ENCODE measurements at places on chromosomes 4 and X.

DNA sequence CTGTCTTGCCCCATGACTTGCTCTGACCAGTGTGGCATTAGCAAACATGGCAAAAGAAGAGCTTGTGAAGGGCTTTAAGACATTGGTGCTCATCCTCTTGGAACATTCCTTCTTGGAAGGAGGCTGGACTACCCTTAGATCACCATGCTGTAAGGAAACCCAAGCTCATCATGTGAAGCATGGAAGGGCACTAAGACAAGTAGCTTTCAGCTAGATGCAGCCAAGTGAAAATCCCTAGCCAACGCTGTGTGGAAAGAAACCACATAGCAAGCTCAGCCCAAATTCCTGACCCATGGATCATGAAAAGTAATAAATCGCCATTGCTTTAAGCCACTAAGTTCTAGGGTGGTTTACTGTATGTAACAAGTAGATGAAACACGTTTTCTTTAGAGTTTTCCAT is 12.4 kb upstream of the PACRGL start:
- no peaks in the 10 kb centered on the region for H3K36me3 ChIP-seq
- peaks cover 8% of the 10 kb centered on the region for H3K27me3 ChIP-seq
- no peak overlapping the region for H3K4me3 ChIP-seq
- no peak for DNase-seq
- H3K27ac ChIP-seq = no peak overlapping the region

GRCh38 chr4:81635739-81636138 is 164.0 kb upstream of the RASGEF1B start:
- H3K27ac ChIP-seq = peak overlapping the region; percentile 79
- H3K27me3 ChIP-seq = no peaks in the 10 kb centered on the region
- H3K4me3 ChIP-seq = no peak overlapping the region
- peak; percentile 36 for DNase-seq
- no peaks in the 10 kb centered on the region for H3K36me3 ChIP-seq

DNA sequence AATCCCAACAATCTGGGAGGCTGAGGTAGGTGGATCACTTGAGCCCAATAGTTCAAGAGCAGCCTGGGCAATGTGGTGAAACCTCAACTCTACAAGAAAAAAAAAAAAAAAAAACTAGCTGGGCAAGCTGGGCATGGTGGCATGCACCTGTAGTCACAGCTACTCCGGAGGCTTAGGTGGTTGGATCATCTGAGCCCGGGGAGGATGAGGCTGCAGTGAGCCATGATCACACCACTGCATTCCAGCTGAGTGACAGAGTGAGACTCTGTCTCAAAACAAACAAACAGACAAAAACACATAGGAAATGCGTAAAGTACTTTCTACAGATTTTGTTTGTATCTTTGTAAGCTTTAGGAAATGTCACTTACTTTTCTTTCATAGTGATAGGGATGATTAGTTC is 307.2 kb upstream of the NR3C2 start:
- H3K36me3 ChIP-seq = no peaks in the 10 kb centered on the region
- DNase-seq = no peak
- H3K4me3 ChIP-seq = no peak overlapping the region
- H3K27me3 ChIP-seq = no peaks in the 10 kb centered on the region
- H3K27ac ChIP-seq = no peak overlapping the region

- peaks cover 2% of the 10 kb centered on the region for H3K4me1 ChIP-seq
- no peak for DNase-seq
- H3K36me3 ChIP-seq = peaks cover 3% of the 10 kb centered on the region
- no peak overlapping the region for H3K27ac ChIP-seq
- no peak overlapping the region for H3K4me3 ChIP-seq
These were observed 71.1 kb upstream of the ZCCHC13 start for GRCh38 chrX:74232859-74233258.

- H3K27me3 ChIP-seq = peaks cover 10% of the 10 kb centered on the region
- no peak for DNase-seq
These were observed 319.1 kb upstream of the KLF3 start for GRCh38 chr4:38344929-38345328.

DNA sequence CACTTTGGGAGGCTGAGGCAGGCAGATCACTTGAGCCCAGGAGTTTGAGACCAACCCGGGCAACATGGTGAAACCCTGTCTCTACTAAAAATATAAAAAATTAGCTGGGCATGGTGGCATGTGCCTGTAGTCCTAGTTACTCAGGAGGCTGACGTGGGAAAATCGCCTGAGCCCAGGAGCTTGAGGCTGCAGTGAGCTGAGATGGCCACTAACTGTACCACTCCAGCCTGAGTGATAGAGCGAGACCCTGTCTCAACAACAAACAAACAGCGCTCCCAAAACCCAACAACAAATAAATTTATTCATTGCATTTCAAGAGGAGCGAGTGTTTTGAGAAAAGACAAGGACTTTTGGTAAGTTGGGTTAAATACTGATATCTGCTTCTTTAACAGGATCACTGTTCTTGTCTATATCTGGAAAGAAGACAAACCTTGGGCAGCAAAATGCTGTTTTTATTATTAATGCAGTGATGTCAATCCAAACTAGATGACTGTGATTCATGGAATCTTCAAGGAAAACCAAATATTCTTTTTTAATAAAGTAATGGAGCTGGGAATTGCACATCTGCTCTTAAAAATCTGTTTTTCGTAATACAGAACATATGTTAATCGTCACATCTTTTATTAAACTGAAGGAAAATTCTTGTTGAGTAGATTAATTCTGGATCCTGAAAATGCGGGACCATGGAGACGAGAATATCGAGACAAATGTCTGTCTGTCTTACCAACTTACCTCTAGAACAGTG is 90.8 kb upstream of the LIMCH1 start:
- H3K36me3 ChIP-seq = no peaks in the 10 kb centered on the region
- H3K27me3 ChIP-seq = no peaks in the 10 kb centered on the region
- DNase-seq = no peak
- H3K4me1 ChIP-seq = no peaks in the 10 kb centered on the region
- H3K27ac ChIP-seq = no peak overlapping the region

DNA sequence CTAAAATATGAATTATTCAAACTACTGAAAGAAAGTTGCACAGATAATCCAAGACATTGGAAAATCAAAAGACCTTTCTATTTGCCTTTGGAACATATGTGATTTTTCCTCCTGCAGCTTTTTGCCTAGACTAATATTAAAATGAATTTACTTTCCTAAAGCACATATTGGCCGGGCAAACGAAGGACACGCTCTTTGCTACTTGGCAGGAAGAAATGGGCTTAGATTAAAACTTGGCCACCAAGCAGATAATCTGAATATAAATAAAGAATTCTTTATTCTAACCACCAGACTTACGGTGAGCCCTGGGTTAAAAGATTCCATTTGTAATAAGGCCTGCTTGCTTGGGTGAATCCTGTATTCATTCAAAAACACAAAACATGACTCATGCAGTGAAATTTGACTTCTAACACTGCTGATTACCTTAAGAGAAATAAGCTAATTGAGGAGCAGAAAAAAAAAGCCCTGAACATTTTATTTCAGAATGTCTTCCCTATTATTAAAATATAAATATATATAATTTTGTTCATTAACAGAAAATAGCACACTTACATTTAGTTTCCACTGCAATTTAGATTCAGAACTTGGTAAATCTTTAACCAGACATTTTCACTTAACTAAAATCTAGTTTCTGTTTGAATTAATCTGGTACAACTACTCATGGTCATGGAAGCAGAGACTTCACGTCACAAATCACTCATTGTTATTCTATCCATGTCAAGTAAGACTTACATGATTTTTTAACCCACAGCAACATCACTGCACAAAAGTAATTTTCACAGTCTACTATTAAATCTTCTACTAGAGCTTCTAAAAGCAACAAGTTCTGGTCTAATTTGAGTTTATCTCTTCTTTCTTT is 116.1 kb upstream of the PLAC1 start:
- no peak overlapping the region for H3K4me3 ChIP-seq
- no peaks in the 10 kb centered on the region for H3K27me3 ChIP-seq
- H3K27ac ChIP-seq = no peak overlapping the region
- H3K36me3 ChIP-seq = peaks cover 7% of the 10 kb centered on the region
- no peaks in the 10 kb centered on the region for H3K4me1 ChIP-seq

GRCh38 chrX:43655151-43656004 is 721 bp upstream of the MAOA start:
- H3K4me1 ChIP-seq = peaks cover 6% of the 10 kb centered on the region
- peaks cover 7% of the 10 kb centered on the region for H3K27me3 ChIP-seq
- peak overlapping the region; percentile 73 for H3K27ac ChIP-seq
- DNase-seq = no peak
- no peaks in the 10 kb centered on the region for H3K36me3 ChIP-seq

DNA sequence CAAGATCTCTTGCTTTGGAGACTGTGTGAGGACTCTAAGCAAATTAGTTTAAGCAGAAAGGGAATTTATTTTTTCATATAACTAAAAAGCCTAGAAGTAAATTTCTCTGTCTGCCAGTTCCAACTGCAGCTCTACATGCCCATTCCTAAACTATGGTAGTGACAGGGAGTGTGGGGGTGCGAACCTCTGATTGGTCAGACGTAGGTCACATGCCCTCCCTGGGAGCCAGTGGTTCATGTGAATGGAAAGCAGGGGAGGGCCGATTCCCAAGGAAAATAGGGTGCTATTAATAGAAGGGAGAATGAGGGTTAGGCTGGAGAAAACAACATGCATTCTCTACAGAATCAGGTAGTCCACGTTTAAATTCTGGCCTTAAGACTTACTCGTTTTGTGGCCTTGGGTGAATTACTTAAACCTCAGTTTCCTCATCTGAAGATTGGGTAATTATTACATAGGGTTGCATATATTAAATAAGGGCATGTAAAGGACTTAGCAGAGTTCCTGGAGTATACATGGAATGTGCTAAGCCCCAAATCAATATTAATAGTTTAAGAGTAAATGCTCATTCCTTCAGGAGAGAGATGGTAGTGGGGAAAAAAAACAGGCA is 7.2 kb downstream of the RAB33B start:
- peaks cover 32% of the 10 kb centered on the region for H3K36me3 ChIP-seq
- no peak overlapping the region for H3K27ac ChIP-seq
- peaks cover 61% of the 10 kb centered on the region for H3K4me1 ChIP-seq
- H3K27me3 ChIP-seq = no peaks in the 10 kb centered on the region

DNA sequence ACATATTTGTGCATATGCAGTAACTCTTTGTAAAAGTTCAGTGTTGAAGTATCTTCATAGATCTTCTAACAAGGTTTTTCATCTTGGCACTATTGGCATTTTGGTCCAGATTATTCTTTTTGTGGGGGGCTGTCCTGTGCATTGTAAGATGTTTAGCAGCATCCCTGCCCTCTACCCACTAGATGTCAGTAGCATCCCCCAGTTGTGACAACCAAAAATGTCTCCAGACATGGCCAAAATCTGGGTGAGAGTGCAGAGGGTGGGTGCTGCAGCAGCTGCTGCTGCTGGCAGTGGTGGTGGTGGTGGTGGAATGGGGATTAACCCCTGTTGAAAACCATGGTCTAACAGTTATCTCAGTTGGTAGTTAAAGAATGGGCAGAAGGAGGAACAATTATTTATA is 370.0 kb downstream of the GPAT3 start:
- no peaks in the 10 kb centered on the region for H3K4me1 ChIP-seq
- H3K4me3 ChIP-seq = no peak overlapping the region
- H3K36me3 ChIP-seq = no peaks in the 10 kb centered on the region
- H3K27ac ChIP-seq = no peak overlapping the region
- DNase-seq = no peak
- H3K27me3 ChIP-seq = no peaks in the 10 kb centered on the region

DNA sequence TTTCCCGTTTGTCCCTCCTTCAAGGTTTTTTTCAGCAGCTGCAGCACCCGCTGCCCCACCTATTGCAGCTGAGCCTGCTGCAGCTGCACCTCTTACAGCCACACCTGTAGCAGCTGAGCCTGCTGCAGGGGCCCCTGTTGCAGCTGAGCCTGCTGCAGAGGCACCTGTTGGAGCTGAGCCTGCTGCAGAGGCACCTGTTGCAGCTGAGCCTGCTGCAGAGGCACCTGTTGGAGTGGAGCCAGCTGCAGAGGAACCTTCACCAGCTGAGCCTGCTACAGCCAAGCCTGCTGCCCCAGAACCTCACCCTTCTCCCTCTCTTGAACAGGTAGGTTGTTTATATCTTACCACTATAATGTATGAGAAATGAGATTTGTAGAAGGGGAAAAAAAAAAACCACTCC is 4.5 kb downstream of the PRR27 start:
- no peaks in the 10 kb centered on the region for H3K36me3 ChIP-seq
- H3K4me1 ChIP-seq = no peaks in the 10 kb centered on the region
- no peaks in the 10 kb centered on the region for H3K27me3 ChIP-seq
- no peak for DNase-seq

DNA sequence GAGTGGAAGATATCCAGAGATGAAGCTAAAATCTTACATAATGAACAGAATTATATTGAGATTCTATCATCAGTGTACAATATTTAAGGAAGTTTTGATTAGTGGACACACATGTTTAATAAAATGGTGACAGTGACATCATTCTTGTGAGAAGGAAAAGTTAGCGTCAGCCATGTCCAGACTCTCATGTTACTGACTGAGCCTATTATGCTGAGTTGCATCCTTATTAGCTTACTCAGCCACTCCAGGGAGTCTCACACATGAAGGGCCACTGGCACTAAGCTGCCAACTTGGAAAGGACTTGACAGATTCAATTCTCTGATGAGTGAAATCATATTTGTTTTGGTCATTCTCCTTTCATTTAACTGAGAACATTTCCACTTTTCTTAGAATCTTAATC is 170.6 kb downstream of the BANK1 start:
- H3K27me3 ChIP-seq = no peaks in the 10 kb centered on the region
- no peak overlapping the region for H3K4me3 ChIP-seq
- H3K36me3 ChIP-seq = peaks cover 46% of the 10 kb centered on the region
- no peak for DNase-seq
- H3K4me1 ChIP-seq = peaks cover 24% of the 10 kb centered on the region

GRCh38 chr4:77861495-77861894 is 1.1 kb upstream of the MRPL1 start:
- peak overlapping the region; percentile 92 for H3K4me3 ChIP-seq
- peaks cover 8% of the 10 kb centered on the region for H3K36me3 ChIP-seq
- H3K27me3 ChIP-seq = no peaks in the 10 kb centered on the region
- no peak for DNase-seq
- H3K4me1 ChIP-seq = peaks cover 23% of the 10 kb centered on the region

GRCh38 chr4:81922313-81922712 is 450.6 kb upstream of the RASGEF1B start:
- H3K27ac ChIP-seq = no peak overlapping the region
- H3K4me1 ChIP-seq = peaks cover 6% of the 10 kb centered on the region
- no peak for DNase-seq
- H3K27me3 ChIP-seq = peaks cover 10% of the 10 kb centered on the region

DNA sequence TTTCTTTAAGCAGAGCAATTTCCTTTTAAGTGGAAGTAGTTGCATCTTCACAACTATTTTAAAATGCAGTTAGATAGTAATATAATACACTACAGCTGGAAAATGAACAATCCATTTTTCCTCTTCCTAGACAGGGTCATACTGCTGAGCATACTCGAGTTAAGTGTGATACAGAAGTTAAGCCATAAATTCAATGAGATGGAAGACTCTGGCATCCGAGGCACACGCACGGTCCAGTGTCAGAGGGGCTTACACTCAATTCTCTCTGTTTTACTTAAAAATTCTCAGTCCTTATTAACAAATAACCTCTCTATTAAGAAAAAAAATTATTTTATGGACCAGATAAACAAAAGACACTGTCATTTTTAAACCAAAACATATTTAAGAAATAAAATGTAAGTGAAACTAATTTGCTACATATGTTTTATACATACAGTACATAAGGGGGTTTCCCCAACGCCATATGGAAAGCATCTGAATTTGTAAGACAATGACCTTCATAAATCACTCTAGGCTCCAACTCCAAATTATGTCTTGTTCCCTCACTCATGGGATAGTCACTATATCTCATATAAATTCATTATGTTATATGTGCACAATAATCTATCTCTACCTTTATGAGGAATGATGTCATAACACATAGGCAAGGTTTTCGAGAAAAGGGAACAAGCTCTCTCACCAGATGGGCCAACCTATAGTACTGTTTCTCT is 315.3 kb downstream of the PAPSS1 start:
- DNase-seq = no peak
- H3K4me3 ChIP-seq = no peak overlapping the region
- H3K4me1 ChIP-seq = no peaks in the 10 kb centered on the region
- no peak overlapping the region for H3K27ac ChIP-seq
- no peaks in the 10 kb centered on the region for H3K36me3 ChIP-seq

All from stimulated activated naive B cell treated with anti-CD40 and anti-IgM and Interleukin-4, amounts not matched to agents 10 μg/mL and 1 μg/mL and 100 μg/mL, for 72 hours (primary cell).